ENCODE measurements at places on chromosomes 4 and X.
A peak's percentile ranks its signal among the peaks of the same experiment; 100 is the strongest.

GRCh38 chr4:5452156-5452555, 256.2 kb downstream of the EVC2 start:
- H3K36me3 ChIP-seq: no peaks in the 10 kb centered on the region
- no peaks in the 10 kb centered on the region for H3K4me1 ChIP-seq
- no peak overlapping the region for H3K4me3 ChIP-seq
- DNase-seq: no peak

- H3K27ac ChIP-seq: no peak overlapping the region
- H3K27me3 ChIP-seq: no peaks in the 10 kb centered on the region
- H3K4me3 ChIP-seq: peak overlapping the region; percentile 47
- no peaks in the 10 kb centered on the region for H3K36me3 ChIP-seq
Observed at GRCh38 chr4:98838977-98839618, 89.8 kb downstream of the EIF4E start.

DNA sequence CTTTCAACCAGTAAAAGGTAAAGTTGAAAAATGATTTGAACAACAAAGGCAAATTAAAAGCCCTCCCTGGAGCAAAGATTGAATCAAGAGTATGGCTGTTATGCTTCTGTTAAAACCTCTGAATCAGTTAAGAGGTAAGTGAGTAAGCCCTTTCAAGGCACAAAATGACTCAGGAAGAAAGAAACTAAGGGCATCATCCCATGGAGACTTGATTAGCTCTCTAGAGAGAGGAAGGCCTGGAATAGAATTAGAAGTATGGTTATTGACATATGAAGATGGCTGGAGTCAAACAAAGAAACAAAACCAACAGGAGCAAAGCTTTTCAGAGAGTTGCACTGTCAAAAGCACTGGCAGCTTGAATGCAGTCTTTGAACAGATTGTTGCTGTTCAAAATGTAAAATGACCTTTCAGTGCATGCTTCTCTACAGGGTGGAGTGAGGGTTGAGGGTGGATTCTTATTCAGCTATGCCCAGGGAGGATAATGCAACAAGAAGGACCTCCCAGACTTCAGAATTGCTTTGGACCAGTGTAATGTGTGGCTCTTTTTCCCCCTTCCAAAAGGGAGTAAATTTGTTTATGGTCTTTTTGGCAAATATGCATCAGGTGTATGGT, 365.5 kb downstream of the GBA3 start:
- no peaks in the 10 kb centered on the region for H3K27me3 ChIP-seq
- H3K36me3 ChIP-seq: no peaks in the 10 kb centered on the region
- DNase-seq: no peak
- H3K4me3 ChIP-seq: no peak overlapping the region
- no peaks in the 10 kb centered on the region for H3K4me1 ChIP-seq

GRCh38 chr4:142376204-142376603, 469.9 kb downstream of the INPP4B start:
- H3K4me3 ChIP-seq: no peak overlapping the region
- DNase-seq: no peak
- H3K27me3 ChIP-seq: no peaks in the 10 kb centered on the region
- peaks cover 36% of the 10 kb centered on the region for H3K4me1 ChIP-seq

DNA sequence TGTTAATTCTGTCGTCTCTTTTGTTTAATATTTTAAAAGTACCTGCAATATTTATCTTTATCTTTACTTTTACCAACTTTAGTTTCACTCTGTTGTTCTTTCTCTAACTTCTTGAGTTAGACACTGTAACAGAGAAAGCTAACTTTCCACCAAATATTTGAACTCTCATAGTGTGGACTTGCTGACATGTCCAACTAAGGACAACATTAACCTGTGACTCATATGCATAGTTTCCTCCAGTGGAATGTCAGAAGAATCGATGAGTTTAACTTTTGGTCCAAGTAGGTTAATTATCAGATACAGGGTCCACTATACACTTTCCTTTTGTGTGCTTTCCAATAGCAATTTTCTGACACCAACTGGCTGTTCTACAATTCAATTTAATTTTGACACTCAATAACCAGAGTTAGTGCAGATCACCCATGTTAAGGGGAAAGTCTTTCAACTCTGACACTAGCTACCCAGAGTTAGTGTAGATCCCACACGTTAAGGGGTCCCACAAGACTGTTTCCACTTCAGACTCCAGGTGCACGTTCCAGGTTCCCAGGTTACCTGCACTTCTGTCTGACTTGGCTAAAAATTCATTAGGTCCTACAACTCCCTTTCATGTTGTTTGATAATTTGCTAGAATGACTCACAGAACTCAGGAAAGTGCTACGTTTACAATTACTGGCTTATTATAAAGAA, 559.0 kb upstream of the AMOT start:
- H3K36me3 ChIP-seq: no peaks in the 10 kb centered on the region
- no peak overlapping the region for H3K4me3 ChIP-seq
- H3K4me1 ChIP-seq: no peaks in the 10 kb centered on the region
- no peaks in the 10 kb centered on the region for H3K27me3 ChIP-seq
- H3K27ac ChIP-seq: no peak overlapping the region

GRCh38 chrX:125505207-125505606, 185.5 kb downstream of the TEX13C start:
- DNase-seq: no peak
- no peak overlapping the region for H3K4me3 ChIP-seq
- H3K27ac ChIP-seq: no peak overlapping the region
- H3K27me3 ChIP-seq: no peaks in the 10 kb centered on the region
- H3K36me3 ChIP-seq: no peaks in the 10 kb centered on the region

DNA sequence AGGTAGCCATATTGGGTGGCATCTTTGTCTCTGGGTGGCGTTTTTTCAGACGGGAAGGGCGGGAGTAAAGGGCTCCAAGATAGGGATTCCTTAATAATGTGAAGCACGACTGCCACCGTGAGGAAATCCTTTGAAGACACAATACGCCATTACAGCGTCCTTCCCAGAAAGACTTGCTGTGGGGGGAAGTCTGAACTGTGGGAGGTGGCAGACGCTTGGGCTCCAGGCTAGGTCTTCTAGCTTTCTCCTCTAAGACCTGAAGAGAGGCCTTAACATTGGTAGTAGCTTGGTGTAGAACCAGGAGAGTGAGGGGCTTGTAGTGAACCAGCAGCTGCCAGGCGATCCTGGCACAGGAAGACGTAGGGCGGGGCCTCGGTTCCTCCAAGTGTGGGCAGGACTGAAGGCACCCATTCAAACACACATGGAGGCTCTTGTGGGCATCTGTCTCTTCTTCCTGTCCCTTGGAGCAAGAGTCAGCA, 197.3 kb downstream of the OR13H1 start:
- H3K27ac ChIP-seq: no peak overlapping the region
- no peaks in the 10 kb centered on the region for H3K4me1 ChIP-seq
- no peak for DNase-seq
- H3K36me3 ChIP-seq: no peaks in the 10 kb centered on the region
- H3K27me3 ChIP-seq: no peaks in the 10 kb centered on the region
- no peak overlapping the region for H3K4me3 ChIP-seq

- H3K4me1 ChIP-seq: peaks cover 20% of the 10 kb centered on the region
- no peak for DNase-seq
- no peaks in the 10 kb centered on the region for H3K36me3 ChIP-seq
- H3K4me3 ChIP-seq: peak within 1 kb of the TSS; percentile 49
- no peaks in the 10 kb centered on the region for H3K27me3 ChIP-seq
- H3K27ac ChIP-seq: no peak within 1 kb of the TSS
Observed at GRCh38 chrX:153646620-153647373, at the start of gene DUSP9. TSS of gene DUSP9 (plus strand) at chrX:153647203. CDS start at chrX:153647954, 751 bp downstream.

DNA sequence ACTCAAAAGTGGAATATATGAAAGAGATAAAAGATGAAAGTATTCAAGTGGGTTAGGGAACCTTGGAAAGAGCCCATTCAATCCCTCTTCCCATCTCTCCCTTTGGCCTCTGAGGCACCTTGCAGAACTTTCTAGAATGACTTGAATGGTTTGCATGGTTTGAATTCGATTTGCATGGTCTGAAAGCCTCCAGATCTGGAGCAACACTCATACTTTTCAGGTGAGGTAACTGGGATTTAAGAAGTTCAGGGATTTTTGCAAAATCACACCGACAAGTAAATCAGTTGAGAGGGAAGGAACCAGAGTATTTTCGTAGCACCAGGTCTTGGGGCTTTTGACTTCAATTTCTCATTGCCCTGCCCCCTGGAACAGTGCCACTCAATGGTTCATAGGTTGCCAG, 476.0 kb upstream of the FTHL17 start:
- no peak overlapping the region for H3K27ac ChIP-seq
- no peak for DNase-seq
- no peaks in the 10 kb centered on the region for H3K4me1 ChIP-seq
- no peaks in the 10 kb centered on the region for H3K36me3 ChIP-seq
- no peak overlapping the region for H3K4me3 ChIP-seq
- H3K27me3 ChIP-seq: no peaks in the 10 kb centered on the region

GRCh38 chrX:48831136-48831908, 4.1 kb downstream of the PCSK1N start:
- H3K4me1 ChIP-seq: no peaks in the 10 kb centered on the region
- no peak for DNase-seq
- H3K27ac ChIP-seq: no peak overlapping the region
- H3K36me3 ChIP-seq: no peaks in the 10 kb centered on the region
- H3K27me3 ChIP-seq: no peaks in the 10 kb centered on the region

DNA sequence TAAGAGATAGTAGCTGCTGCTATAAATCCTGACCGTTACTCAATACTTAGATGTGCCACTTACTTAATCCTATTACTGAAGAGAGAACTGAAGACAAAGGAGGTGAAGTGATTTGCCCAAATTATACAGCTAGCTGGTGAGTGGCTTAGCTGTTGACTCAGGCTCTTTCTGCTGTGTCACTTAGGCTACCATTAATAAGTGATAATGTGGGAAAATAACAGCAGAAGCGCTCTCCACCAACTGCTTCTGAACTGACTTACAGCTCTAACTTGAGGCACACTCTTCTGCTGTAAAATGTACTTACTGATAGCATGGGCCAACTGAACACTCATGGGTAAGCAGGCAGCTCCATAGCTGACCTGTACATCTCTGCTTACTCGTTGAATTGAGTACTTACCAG, 7.5 kb upstream of the KLHL5 start:
- no peak overlapping the region for H3K27ac ChIP-seq
- no peaks in the 10 kb centered on the region for H3K4me1 ChIP-seq
- no peaks in the 10 kb centered on the region for H3K36me3 ChIP-seq
- H3K27me3 ChIP-seq: no peaks in the 10 kb centered on the region

DNA sequence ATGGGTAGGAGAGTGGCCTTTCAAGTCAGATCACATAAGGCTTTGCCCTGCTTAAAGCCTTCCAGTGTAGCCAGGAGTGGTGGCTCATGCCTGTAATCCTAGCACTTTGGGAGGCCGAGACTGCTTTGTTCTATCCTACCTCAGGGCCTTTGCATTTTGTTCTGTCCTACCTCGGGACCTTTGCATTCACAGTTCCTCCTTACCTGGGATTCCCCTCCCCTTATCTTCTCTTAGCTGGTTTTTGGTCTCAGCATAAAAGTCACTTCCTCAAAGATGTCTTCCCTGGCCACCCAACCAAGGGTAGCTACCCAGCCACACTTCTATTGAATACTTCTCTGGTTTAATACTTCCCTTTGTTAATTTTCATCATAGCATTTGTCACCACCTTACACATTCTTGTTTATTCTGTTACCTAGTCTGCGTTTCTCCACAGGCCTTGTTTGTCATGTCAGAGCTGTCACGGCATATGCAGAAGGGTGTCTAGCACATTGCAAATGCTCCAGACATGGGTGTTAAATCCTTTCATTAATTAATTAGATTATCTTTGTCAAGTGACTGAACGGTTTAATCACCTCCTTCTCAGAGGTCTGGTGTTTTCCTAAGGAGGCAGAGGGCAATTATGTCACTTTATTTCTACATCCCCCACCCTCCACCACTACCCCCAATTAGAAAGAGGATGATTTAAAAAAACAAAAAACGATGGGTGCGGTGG, 11.3 kb upstream of the SETD7 start:
- H3K36me3 ChIP-seq: no peaks in the 10 kb centered on the region
- no peaks in the 10 kb centered on the region for H3K4me1 ChIP-seq
- H3K4me3 ChIP-seq: no peak overlapping the region

DNA sequence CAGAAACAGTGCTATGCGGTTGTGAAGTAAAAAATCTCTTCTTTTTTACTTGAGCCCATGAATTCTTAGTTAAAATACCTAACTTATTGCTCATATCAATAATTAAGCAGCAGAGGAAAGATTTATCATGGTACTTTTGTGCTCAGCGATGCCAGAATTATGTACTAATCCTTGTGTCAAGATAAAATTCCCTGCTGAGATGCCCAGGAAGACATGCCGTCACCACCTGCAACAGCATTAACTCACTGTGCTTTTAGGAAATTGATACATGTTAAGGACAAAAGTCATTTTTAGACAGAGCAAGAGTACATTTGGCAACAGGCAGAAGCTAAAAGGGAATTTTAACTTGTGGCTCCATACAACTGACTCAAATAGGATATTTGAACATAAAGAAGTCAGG, 138.9 kb downstream of the NPNT start:
- peaks cover 18% of the 10 kb centered on the region for H3K4me1 ChIP-seq
- no peaks in the 10 kb centered on the region for H3K27me3 ChIP-seq
- H3K27ac ChIP-seq: peak overlapping the region; percentile 75
- no peak overlapping the region for H3K4me3 ChIP-seq
- DNase-seq: no peak

GRCh38 chr4:105650190-105650589, 58.3 kb downstream of the INTS12 start:
- no peaks in the 10 kb centered on the region for H3K4me1 ChIP-seq
- no peak overlapping the region for H3K27ac ChIP-seq
- DNase-seq: no peak
- no peaks in the 10 kb centered on the region for H3K27me3 ChIP-seq

- peak overlapping the region; percentile 77 for H3K4me3 ChIP-seq
- peaks cover 16% of the 10 kb centered on the region for H3K4me1 ChIP-seq
- no peaks in the 10 kb centered on the region for H3K36me3 ChIP-seq
- H3K27me3 ChIP-seq: no peaks in the 10 kb centered on the region
- no peak for DNase-seq
Observed at GRCh38 chrX:10017872-10018271, 50.7 kb downstream of the CLDN34 start.

DNA sequence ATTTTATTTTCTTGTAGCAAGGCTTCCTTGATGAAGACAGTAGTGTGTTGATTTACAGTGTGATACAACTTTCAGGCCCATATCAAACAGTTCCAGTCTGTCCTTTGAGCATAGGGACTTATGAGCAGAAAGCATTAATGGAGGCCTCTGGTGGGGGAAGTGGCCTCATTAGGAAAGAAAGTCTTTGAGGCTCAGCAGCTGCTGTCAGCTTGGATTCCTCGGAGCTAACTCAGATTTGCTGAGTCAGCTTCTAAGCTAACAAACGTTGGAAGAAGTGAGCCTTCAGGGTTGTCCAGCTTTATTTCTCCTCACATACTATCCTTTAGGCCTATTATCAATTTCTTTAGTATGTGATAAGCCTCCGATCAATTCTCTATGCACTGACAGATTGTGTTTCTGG, 15.8 kb upstream of the SFRP2 start:
- no peaks in the 10 kb centered on the region for H3K27me3 ChIP-seq
- no peaks in the 10 kb centered on the region for H3K4me1 ChIP-seq
- no peak overlapping the region for H3K27ac ChIP-seq

- H3K36me3 ChIP-seq: no peaks in the 10 kb centered on the region
- H3K4me1 ChIP-seq: no peaks in the 10 kb centered on the region
- no peaks in the 10 kb centered on the region for H3K27me3 ChIP-seq
- DNase-seq: no peak
- H3K27ac ChIP-seq: no peak overlapping the region
Observed at GRCh38 chrX:112997991-112998390, 157.4 kb upstream of the AMOT start.

GRCh38 chr4:156763511-156763910, 208.1 kb downstream of the PDGFC start:
- DNase-seq: no peak
- H3K27ac ChIP-seq: no peak overlapping the region
- no peaks in the 10 kb centered on the region for H3K27me3 ChIP-seq
- no peaks in the 10 kb centered on the region for H3K36me3 ChIP-seq
- no peak overlapping the region for H3K4me3 ChIP-seq
